M059J (cell line): ENCODE measurements at places on chromosomes 11 and 22. TPM values are rescaled to one million over a fixed set of nuclear protein-coding genes. Genes with fewer than 3 reads are reported as not detected.

- no peak for DNase-seq
These were observed 28.2 kb downstream of the PIK3IP1 start for GRCh38 chr22:31263896-31264640.

- DNase-seq, result no peak
These were observed 32.9 kb downstream of the SCUBE1 start for GRCh38 chr22:43310311-43310710.

- DNase-seq, result no peak
These were observed 866.2 kb downstream of the TBC1D22A start for GRCh38 chr22:47628477-47629272.

DNA sequence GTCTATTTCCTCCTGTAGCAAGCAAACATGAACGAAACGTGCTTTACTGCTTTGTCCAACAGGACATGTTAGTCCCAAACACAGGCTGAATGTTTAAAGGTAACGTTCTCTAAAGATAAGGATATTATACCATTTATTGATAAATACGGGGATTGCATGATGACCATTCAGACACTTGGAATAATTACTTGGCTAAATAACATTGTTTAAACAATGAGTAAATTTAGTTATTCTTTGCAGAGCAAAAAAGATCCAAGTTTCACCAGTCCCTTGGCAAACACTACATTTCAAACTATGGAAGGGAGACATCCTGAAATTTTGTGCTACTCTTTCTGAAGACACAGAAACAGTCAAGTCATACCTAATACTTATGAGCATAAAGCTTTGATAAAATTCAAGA, 88.0 kb downstream of the ZNF280B start:
- no peak for DNase-seq

DNA sequence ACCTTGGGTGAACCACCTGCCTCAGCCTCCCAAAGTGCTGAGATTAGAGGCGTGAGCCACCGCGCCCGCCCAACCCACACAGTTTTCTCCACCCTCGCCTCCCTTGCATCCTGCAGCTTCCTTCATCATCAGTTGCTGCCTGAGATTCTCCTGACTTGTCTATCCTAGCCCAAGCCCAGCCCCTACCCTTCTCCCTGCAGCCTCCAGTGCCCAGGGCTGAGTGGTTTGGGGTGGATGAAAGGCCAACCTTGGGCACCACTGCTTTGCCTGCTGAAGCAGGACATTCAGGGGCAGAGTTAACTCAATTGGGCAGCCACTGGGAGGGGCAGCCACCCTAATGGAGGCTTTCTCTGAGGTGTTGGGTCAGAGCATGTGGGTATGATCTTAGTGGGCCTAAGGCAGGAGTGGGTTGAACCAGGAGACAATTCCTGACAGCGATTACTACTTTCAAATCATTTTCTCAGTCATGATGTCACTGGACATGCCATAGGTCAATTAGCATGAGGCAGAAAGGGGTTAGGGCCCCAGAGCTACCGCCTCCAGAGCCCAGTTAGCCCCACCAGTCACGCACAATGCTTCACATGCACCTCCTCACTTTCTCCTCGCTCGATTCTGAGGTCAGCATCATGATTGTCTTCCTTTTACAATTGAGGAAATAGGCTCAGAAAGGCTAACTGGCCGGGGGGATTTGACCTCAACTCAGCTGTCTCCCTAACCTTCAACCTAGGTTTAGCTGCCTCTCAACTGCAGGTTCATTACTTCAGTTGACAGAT, 1.0 kb upstream of the FKBP2 start:
- no peak for DNase-seq

- DNase-seq, result peak; percentile 47
These were observed 141.0 kb downstream of the SLC17A6 start for GRCh38 chr11:22479208-22479607.

DNA sequence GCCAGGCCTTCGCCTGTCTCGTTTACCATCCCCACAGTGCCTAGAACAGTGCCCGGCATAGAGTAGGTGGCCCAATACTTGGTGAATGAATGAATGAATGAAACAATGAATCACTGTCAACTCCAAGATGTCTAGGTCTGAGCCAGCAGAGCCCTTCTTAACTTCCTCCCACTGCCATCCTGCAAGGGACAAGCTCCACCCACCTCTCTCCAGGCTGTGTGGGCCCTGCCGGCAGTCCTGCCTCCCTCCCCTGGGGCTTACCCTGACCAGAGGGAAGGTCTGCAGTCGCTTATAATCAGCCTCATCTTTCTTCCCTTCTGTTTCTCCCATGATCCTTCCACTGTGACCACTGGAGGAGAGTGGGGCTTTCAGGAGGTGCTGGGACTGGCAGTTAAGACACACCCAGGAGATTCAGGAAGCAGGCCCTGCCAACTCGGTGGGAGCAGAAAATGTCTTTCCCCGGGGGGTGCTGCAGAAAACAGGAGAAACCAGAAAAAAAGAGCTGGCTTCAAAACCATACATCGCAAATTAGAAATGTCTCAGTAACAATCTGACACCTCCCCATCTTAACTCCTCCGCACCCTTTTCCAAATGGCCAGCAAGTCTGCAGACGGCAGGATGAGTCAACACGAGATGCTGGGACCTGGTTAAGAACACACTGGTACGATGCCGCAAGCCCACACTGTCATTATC, 11.4 kb downstream of the DNAL4 start:
- DNase-seq, result no peak

- DNase-seq, result no peak
These were observed 74.1 kb upstream of the NECTIN1 start for GRCh38 chr11:119803139-119803538.

DNA sequence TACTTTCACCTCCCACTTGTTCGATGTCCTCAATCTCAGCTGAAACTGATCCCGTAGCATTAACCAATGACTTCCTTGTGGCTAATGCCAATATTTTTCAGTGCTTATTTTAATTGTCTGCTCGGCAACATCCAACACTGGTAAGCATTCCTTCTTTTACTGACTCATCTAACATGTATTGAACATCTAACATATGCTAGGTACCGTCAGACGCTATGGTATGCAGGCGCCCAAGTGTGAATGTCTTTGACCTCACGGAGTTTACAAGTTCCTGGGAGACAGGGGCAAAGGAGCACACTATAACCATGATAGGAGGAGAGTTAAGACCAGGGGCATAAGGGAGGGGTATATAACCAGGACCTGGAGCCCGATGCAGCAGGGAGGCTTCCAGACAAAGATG, 1.7 kb downstream of the BRMS1 start:
- no peak for DNase-seq

GRCh38 chr11:32573228-32573627, 10.4 kb upstream of the EIF3M start:
- DNase-seq, result no peak

DNA sequence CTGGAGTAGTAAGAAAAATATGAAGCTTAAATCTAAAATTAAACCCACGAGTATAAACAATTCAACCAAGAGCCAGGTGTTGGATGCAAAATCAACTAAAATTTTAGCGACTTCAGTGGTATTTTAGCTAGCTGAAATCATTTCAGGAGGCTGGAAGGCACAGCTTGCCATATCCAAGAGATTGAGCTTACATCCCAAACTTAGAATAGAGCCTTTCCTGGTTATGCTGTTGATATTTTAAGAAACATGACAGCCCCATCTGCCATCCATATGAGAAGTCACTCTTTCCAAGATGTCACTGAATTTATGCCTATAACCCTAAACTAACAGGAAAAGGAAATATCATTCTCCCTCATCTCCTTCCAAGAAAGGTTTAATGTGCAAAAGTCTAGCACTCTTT, 334.0 kb downstream of the KCNA4 start:
- no peak for DNase-seq

GRCh38 chr11:98736833-98737232, 283.9 kb upstream of the CNTN5 start:
- DNase-seq, result peak; percentile 37

GRCh38 chr11:109140857-109141515, 281.0 kb upstream of the C11orf87 start:
- peak; percentile 90 for DNase-seq

Gene CALCA
- total RNA-seq, result not detected in 2 replicates

Gene TIMP3
- 45.9 and 62.1 TPM in 2 replicates for total RNA-seq

Gene APOBEC3A
- not detected in 2 replicates for total RNA-seq

Gene IL10RA
- total RNA-seq, result 0.07 TPM in 1 of 2 replicates, not detected in the other

Gene KCTD14
- 11.4 and 15.1 TPM in 2 replicates for total RNA-seq

Gene MPZL2
- total RNA-seq, result 13.6 and 19.6 TPM in 2 replicates

Gene INPPL1
- total RNA-seq, result 31.8 and 55.5 TPM in 2 replicates

Gene HTR3A
- total RNA-seq, result not detected in 2 replicates

Gene OR4X1
- not detected in 2 replicates for total RNA-seq
